ENCODE measurements at places on chromosomes 6 and 20. TPM values are rescaled to one million over a fixed set of nuclear protein-coding genes. Genes with fewer than 3 reads are reported as not detected.
A peak's percentile ranks its signal among the peaks of the same experiment; 100 is the strongest.

GRCh38 chr20:62652041-62652893, 10.0 kb downstream of the SLCO4A1 start:
- peak overlapping the region; percentile 84 for H3K27ac ChIP-seq
- H3K4me1 ChIP-seq = peaks cover 16% of the 10 kb centered on the region
- H3K36me3 ChIP-seq = no peaks in the 10 kb centered on the region
- peak; percentile 85 for DNase-seq
- H3K27me3 ChIP-seq = no peaks in the 10 kb centered on the region

JAG1 gene
- total RNA-seq = 253 TPM

DNA sequence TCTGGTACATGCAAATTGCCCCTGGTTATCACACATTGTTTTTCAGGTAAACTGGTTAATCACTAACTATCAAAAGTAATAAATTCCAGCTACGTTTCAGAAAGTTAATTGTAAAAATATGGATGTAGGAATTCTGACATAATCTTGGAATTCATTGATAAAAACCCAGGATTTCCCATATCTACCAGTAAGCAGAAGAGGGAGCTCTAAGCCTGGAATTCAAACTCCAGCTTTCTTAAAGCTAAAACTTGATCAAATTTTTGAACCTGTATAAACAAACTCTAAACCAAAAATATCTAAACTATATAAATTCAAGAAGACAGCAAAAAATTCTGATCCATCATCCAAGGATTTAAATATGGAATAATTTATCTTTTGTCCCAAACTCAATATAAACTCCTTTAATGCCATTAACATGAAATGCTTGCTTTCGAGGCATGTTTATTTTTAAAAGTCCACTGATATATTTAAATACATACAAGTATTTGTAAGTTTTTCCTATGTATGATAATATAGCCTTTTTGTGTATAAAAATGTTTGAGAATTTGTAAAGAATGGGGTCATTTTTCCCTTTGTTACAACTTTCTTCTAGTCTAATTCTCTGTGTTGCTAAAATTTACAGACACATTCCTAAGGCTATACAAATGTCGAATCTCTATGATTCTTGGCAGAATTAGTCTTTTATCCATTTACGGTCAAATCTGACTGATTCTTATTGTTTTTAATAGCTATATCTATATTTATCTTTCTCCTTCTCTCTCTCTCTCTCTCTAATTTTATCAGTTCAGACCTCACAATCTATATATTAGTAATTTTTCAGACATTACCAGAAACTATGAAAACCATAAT, 91.4 kb upstream of the RNF217 start:
- no peaks in the 10 kb centered on the region for H3K4me1 ChIP-seq
- no peak overlapping the region for H3K27ac ChIP-seq
- no peak for DNase-seq
- H3K4me3 ChIP-seq = peak overlapping the region; percentile 2
- H3K36me3 ChIP-seq = no peaks in the 10 kb centered on the region

DNA sequence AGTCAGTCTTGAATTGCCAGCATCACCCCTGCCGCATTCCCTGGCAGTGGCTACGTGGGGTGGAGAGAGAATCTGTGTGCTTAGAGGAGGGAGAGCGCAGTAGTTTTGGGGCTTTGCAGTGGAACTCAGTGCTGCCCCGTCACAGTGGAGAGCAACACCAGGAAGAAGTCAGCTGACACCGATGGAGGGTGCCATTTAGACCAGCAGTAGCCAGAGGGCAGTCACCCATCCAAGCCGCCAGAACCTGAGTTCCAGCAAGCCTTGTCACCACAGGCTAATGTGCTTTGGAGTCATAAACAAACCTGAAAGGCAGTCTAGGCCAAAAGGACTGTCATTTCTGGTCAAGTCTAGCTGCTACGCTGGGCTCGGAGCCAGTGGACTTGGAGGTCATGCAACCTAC, 22.0 kb upstream of the PERP start:
- H3K27me3 ChIP-seq = no peaks in the 10 kb centered on the region
- H3K36me3 ChIP-seq = no peaks in the 10 kb centered on the region
- H3K27ac ChIP-seq = no peak overlapping the region
- no peak for DNase-seq

LY6G6F gene
- not detected for total RNA-seq

- H3K27me3 ChIP-seq = no peaks in the 10 kb centered on the region
- no peak for DNase-seq
- no peak within 1 kb of the TSS for H3K27ac ChIP-seq
Observed at GRCh38 chr20:45114465-45115385, at the start of gene WFDC5. Gene WFDC5 (minus strand): TSS chr20:45115174. CDS start chr20:45115083, 91 bp downstream.

DNA sequence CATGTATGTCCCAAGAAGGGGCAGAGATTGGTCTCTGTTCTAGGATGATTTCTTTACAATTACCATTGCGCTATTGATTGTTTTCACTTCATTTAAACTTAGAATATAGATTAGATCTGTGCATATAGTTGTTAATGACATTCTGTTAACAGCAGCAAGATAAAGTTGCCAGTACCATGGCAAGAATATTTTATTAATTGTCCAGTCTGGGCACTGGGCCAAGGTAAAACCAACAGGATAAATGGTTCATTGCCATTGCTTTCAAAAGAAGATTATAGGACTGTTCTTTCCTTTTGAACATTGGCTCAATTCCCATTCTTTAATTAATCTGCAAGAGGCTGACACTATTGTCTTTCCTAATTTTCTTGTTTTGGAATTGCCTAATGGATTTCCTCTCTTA, 592.4 kb downstream of the RFPL4B start:
- peaks cover 3% of the 10 kb centered on the region for H3K4me1 ChIP-seq
- no peak overlapping the region for H3K4me3 ChIP-seq
- no peaks in the 10 kb centered on the region for H3K36me3 ChIP-seq
- H3K27ac ChIP-seq = no peak overlapping the region
- no peak for DNase-seq
- H3K27me3 ChIP-seq = no peaks in the 10 kb centered on the region

BPIFA1 gene
- total RNA-seq = not detected

DNA sequence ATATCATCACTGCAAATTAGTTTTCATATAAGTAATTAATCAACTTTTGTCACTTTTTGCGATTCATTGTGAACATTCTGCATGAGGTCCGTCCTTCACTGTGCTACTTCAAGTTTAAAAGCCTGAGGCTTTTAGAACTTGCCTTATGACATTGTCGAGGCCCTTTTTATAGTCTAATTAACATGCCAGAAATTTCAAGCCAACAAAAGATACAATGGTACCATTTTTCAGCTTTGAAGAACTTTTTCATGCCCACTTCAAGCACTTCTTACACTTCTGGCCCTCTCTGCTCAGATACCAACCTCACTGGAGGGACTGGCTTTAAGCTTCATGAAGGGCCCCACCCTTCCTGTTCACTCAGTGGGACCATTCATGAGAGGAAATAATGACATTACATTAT, 323.1 kb downstream of the TPBG start:
- H3K27ac ChIP-seq = no peak overlapping the region
- H3K4me1 ChIP-seq = no peaks in the 10 kb centered on the region
- no peaks in the 10 kb centered on the region for H3K27me3 ChIP-seq
- no peaks in the 10 kb centered on the region for H3K36me3 ChIP-seq
- H3K4me3 ChIP-seq = no peak overlapping the region
- no peak for DNase-seq

BEND3 gene
- total RNA-seq = 0.54 TPM

TRIM40 gene
- total RNA-seq = not detected

- H3K27ac ChIP-seq = no peak overlapping the region
- H3K27me3 ChIP-seq = no peaks in the 10 kb centered on the region
- DNase-seq = no peak
- no peaks in the 10 kb centered on the region for H3K36me3 ChIP-seq
- H3K4me3 ChIP-seq = no peak overlapping the region
- H3K4me1 ChIP-seq = no peaks in the 10 kb centered on the region
Observed at GRCh38 chr6:4384656-4385055, 249.3 kb upstream of the ECI2 start.

DNA sequence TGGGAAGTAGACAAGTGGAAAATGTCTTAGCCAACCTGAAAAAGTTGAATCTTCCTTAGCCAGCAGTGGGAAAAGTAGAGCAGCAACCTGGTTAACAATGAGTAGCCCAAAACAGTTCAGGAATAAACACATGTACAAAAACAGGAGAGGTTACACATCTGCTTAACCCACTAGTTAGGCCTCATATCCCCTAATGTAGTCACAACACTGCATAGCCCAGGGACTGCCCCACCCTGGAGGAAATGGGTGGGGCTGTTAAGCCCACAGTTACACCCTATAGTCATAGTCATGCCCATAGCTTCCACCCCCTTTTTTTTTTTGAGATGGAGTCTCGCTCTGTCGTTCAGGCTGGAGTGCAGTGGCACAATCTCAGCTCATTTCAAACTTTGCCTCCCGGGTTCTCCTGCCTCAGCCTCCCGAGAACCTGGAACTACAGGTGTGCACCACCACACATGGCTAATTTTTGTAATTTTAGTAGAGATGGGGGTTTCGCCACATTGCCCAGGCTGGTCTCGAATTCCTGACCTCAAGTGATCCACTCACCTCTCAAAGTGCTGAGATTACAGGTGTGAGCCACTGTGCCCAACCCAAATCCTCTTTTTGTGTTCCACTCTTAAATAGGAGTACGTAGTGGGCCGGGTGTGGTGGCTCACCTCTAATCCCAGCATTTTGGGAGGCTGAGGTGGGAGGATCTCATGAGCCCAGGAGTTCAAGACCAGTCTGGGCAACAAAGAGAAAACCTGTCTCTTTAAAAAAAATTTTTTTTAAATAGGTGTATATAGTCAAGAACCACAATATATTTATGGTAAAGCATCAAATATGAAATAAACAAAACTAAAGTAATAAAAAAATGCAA, 24.5 kb downstream of the ILRUN start:
- peaks cover 33% of the 10 kb centered on the region for H3K4me1 ChIP-seq
- H3K4me3 ChIP-seq = no peak overlapping the region
- no peaks in the 10 kb centered on the region for H3K27me3 ChIP-seq
- no peaks in the 10 kb centered on the region for H3K36me3 ChIP-seq

DNA sequence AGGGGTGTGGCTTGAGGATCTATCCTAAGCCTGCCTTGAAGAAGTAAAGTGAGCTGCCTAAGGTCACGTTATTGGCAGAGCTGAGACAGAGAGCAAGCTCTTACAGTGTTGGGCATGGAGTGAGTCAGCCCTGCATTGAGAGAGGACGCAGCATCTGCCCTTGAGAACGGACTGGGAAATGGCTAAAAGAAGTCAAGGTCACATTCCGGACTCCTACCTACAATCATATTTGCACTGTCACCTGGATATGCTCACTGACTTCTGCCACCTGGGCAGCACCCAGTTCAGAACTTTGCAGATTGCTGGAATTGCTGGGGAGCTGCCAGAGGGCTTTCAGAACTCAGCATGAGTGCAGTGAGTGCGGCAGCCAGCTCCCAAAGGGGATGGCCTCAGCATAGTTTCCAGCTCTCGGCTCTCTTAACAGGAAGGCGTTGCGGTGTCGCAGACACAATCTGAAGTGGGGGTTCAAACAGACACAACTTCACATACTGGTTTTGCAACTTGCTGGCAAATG, 199.3 kb upstream of the SGK1 start:
- H3K4me3 ChIP-seq = peak overlapping the region; percentile 43
- no peak overlapping the region for H3K27ac ChIP-seq
- no peaks in the 10 kb centered on the region for H3K4me1 ChIP-seq
- no peaks in the 10 kb centered on the region for H3K27me3 ChIP-seq

DNA sequence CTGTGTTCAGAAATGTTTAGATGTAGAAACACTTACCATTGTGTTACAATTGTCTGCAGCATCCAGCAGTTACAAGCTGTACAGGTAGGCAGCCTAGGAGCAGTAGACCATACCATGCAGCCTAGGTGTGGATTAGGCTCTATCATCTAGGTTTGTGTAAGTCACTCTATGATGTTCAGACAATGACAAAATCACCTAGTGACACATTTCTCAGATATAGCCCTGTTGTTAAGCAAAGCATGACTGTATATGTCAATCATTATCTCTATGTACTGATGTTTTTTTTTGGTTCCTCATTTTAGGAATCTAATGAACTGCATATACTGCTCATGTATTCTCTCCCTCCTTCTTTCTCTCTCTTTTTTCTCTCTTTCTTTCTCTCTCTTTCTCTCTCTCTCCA, 22.2 kb downstream of the CST8 start:
- H3K27ac ChIP-seq = no peak overlapping the region
- H3K4me1 ChIP-seq = no peaks in the 10 kb centered on the region
- H3K27me3 ChIP-seq = no peaks in the 10 kb centered on the region
- no peak overlapping the region for H3K4me3 ChIP-seq

DNA sequence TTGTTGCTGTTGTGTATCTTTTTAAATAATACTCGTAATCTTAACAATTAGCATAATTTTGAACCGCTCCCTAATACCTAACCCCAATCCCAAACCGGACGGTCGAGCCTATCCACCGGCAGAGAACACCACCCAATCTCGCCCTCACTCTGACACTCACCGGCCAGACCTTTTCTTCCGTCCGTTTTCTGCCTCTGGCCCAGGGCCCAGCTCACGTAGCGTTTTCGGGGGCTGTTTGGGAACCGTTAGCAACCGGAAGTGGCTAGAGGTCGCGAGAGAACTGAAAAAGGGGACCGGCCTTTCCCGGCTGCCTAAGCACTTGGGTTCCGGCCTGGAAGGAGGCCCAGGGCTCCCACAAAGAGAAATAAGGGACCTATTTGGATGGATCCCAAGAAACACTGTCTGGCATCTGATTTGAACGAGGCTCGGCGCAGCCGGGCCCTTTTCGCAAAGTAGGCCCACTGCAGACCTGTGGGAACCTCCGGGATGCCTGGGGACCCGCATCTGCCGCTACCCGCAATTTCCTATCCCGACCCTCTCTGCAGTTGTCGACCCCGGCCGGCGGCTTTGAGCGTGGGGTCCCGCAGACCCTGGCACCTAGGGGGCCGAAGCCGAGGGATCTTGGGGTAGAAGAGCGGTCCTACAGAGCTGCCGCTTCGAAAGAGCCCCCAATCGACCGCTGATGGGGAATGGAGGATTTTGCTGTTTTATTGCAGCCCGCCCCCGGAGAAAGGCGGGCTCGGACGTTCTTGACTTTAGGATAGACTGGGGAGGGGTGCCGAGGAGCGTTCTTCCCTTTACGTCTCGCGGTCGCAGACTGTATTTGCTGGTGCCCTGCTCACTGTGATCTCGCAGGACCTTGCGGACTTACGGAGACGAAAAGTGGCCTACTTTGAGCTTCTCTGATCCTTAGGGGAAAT, 4.8 kb upstream of the ZKSCAN8 start:
- peak; percentile 70 for DNase-seq
- H3K4me3 ChIP-seq = peak overlapping the region; percentile 98
- H3K4me1 ChIP-seq = peaks cover 10% of the 10 kb centered on the region
- no peaks in the 10 kb centered on the region for H3K27me3 ChIP-seq

DNA sequence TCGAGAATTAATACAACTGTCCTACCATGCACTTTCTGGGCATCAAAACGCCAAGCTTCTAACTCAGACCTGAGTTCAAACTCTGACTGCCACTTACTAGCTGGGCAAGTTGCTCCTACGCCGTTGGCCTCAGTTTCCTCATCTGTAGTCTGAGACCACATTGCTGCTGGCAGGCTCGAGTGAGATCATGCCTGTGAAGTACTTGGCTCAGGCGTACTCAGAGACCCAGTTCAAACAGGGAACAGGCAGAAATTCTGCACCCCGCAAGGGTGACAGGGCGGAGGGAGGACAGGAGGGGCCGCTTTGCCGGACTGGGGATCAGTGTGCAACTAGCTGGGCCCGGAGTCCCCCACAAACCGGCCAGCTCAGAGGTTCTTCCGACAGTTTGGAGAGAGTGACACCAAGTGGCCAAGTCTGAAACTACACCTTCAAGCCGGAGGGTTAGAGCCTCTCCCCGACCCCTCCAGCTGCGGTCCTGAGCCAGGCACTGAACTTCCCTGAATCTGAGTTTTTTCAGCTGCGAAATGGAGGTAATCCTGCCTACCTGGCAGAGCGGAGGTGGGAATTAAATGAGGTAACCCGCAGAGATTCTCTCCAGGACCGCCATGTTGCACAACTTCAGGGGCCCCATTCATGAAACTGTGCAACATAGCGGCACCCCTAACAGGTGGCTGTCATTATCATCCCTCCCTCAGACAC, 46.0 kb upstream of the PTPN1 start:
- no peaks in the 10 kb centered on the region for H3K27me3 ChIP-seq
- DNase-seq = no peak
- no peaks in the 10 kb centered on the region for H3K36me3 ChIP-seq
- H3K4me3 ChIP-seq = peak overlapping the region; percentile 41
- H3K27ac ChIP-seq = no peak overlapping the region

TNXB gene
- 194 TPM for total RNA-seq

Measured in thoracic aorta (tissue), 2 donors.